ENCODE measurements at places on chromosomes 6 and 20.

GRCh38 chr6:155067956-155068615 is 73.0 kb downstream of the TIAM2 start:
- DNase-seq = no peak

- DNase-seq = no peak
These were observed 71.1 kb downstream of the CDH22 start for GRCh38 chr20:46237227-46237626.

- DNase-seq = no peak
These were observed 851.7 kb upstream of the MAP3K7 start for GRCh38 chr6:91438570-91438969.

- no peak for DNase-seq
These were observed 96.3 kb downstream of the PHF3 start for GRCh38 chr6:63731930-63732329.

DNA sequence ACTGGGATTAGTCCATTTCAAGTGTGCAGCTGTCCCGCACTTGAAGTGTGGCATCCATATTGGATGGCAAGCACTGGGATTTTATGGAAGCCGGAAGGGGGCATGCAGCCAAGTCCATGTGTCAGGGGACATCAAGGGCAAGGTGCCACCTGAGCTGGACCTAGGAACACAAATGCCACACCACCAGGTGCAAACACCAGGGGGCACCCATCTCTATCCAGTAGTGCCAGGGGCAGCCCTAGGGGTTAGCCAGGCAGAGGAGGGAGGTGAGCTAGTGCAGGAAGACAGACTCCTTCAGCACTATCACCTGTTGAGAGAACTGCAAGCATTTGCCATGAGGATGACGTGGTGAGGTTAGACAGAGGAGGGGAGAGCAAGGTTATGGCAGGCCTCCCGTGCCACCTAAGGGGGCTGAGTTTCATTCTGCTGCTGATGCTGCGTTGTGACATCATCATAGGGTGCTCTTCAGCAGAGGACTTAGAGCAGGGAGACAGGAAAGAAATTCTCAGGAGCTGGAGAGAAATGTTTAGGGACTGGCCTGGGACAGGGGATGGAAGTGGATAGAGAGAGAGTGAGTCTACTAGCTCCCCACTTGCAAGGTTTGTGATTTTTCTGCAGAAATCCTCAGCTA is 192.6 kb upstream of the SLC24A3 start:
- DNase-seq = no peak

GRCh38 chr6:113636357-113636824 is 220.8 kb upstream of the MARCKS start:
- no peak for DNase-seq

DNA sequence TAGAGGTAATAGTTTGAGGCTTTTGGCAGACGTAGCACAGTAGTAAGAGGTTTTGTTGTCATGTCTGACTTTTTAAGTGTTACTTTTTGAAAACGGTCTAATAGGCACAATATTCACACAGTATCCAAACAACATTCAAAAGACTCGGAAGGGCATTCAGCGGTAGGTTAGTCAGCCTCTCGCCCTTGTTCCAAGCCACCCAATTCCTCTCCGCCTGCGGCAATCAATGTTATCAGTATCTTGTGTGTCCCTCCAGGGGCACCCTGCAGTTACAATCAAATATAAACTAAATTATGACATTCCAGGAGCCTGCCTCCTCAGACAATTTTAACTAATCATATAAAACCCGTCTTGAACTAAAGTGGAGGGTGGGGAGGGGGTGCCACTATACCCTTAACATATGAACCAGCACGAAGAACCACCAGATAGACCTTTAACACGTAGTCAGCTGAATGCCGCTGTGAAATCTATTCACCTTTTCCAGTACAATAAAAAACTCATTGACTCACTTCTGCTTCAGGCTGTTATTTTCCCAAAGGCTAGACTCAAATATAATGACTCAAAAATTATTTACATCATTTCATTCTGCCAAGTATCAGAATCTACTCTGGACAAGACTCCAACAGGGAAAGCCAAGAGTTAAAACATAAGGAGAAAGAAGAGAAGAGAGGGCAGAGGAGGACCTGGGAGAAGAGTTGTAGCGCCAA is 1.6 kb downstream of the TENT5A start:
- no peak for DNase-seq

DNA sequence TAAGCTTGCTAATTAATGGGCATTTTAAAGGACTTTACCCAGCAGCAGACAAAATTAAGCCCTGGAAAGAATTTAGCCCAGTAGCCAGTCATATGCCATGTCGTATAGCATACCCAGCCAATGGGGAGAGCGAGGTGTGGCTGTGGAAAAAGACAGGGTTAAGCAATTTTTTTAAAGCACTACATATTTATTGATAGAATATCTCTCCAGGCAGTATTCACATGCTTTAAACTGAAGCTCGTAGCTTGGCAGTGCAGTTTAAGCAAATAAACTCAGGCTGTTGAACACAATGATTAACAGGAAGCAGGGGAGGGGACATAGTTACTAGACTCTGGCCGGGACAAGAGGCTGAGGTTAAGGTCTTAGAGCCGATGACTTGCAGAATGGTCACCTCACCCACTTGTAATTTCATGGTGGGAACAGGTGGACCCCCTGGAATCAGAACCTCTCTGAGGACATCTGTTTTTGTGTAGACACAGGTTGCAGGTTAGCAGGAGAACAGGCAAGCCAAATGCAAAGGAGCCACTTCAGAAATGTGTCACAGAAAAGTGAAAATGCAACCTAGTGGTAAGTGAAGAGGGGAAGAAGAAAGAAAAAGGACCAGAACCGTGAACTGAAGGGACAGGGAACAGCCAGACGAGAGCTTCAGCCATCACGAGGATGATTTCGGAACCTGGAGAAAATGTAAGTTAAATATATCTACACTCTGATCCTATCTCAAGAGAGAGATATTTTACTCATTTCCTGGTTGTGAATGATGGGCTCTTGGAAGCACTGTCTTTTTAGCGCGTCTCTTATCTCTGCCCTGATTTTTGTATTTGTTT is 7.2 kb downstream of the GCNT2 start:
- no peak for DNase-seq

DNA sequence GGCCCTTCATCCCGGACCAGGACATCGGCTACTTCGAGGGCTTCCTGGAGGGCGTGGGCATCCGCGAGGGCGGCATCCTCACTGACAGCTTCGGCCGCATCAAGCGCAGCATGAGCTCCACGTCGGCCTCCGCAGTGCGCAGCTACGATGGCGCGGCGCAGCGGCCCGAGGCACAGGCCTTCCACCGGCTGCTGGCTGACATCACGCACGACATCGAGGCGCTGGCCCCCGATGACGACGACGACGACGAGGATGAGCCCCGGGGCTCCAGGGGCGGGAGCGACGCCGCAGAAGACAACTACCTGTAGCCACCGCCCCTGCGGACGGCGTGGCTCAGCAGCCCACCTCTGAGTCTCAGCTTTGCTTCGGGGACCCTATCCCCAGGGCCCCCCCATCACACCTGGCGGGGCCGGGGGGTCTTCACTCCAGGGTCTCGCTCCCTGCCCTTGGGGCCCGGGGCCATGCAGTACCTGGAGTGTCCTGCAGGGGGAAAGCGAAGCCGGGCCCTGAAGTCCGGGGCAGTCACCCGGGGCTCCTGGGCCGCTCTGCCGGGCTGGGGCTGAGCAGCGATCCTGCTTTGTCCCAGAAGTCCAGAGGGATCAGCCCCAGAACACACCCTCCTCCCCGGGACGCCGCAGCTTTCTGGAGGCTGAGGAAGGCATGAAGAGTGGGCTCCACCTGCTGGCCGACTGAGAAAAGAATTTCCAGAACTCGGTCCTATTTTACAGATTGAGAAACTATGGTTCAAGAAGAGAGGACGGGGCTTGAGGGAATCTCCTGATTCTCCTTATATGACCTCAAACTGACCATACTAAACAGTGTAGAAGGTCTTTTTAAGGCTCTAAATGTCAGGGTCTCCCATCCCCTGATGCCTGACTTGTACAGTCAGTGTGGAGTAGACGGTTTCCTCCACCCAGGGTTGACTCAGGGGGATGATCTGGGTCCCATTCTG is 20.8 kb upstream of the HCK start:
- DNase-seq = peak; percentile 70

GRCh38 chr20:14498772-14499171 is 161.4 kb upstream of the FLRT3 start:
- DNase-seq = no peak

DNA sequence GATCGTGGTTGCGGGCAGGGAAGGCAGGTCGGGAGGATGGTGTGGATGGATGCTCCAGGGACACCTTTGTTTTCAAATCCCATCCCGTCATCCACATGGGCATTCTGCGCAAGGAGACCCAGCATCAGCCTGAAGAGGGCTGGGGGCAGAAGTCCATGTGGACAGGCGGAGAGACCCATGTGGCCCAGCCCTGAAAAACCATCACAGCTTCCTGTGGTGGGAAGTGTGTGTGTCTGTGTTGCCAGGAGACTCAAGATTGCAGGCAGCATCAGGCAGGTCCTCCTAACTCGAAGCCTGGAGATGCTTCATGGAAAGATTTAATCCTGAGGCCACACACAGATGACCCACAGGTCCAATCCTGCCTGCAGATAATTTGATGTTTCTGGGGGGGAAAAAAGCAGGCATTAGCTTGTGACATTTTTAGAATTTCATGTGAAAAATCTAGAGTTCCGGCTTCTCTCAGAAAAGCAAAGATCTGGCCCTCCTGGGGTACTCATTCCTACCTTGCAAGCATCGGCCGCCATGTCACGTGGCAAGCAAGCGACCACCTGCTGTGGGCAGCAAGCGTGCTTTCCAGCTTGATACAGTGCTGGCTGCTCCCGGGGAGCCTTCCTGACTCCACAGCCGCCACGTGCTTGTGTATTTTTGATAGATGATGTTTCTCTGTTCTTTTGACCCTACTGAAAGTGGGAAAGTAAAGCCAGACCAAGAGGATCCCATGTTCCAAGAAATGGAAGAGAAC is 25.8 kb downstream of the BCAS4 start:
- DNase-seq = no peak

DNA sequence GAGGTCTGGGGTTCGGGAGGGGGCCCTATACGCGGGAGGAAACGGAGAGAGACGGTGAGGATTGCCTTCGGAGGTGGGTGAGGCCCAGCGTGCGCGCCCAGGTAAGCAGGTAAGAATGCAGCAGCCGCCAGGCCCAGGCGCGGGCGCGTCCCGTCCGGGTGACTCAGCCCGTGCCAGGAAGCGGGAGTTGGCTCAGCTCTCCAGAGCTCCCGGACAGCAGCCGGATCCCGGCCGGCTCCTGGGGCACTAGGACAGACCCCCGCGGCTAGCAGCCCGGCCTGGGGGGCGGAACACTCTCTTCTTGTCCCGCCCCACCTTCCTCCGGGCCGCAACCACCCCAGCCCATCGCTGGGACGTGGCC is 1.5 kb upstream of the MDFI start:
- DNase-seq = peak; percentile 52

GRCh38 chr6:4225161-4225872 is 89.9 kb upstream of the ECI2 start:
- DNase-seq = no peak

DNA sequence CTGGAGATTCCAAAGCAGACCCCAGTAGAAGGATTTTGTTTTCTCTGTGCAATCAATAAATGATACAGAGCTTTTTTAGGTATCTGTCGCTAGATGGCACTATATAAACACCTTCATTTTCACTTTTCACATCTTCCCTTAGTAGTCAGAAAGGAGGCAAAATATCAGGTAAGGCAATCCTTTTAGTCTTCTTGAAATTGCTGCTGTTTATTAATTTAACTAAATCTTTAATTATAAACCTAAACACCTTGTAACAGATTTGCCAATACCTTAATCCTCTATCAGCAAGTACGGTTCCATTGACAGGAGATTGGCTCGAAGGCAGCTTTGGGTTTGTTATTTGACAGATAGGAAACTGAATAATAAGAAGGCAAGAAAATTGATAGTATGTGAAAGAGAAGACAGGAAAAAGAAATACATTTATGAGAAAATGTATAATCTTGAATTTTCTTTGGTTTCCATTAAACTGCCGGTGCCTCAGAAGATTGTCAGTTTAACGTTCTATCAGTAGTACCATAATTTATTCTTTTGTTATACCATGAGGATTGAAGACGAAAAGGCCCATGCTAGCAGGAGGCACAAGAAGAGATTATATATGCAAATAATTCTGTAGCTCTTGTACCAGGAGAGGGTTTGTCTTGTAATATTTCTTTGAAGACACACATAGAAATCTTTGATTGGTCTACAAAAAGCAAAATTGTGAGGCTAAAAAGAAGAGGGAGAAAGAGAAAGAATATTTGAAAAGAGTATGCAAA is 23.5 kb upstream of the IBTK start:
- DNase-seq = peak; percentile 39

DNA sequence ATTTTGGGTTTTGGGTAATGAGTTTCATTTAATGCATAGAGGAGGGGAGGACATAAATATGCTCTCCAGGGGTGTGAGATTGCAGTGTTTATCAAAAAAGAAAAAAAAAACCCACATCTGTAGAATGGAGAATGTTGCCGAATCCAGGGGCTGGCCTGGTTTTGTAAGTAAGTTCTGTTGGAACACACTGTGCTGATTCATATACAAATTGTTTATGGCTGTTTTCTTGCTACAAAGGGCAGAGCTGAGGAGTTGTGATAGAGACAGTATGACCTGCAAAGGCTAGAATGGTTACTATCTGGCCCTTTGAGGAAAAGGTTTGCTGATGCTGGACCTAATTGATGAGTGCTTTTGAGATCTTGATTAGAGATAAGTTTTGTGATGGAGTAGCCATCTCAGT is 30.4 kb downstream of the SCAF8 start:
- no peak for DNase-seq

DNA sequence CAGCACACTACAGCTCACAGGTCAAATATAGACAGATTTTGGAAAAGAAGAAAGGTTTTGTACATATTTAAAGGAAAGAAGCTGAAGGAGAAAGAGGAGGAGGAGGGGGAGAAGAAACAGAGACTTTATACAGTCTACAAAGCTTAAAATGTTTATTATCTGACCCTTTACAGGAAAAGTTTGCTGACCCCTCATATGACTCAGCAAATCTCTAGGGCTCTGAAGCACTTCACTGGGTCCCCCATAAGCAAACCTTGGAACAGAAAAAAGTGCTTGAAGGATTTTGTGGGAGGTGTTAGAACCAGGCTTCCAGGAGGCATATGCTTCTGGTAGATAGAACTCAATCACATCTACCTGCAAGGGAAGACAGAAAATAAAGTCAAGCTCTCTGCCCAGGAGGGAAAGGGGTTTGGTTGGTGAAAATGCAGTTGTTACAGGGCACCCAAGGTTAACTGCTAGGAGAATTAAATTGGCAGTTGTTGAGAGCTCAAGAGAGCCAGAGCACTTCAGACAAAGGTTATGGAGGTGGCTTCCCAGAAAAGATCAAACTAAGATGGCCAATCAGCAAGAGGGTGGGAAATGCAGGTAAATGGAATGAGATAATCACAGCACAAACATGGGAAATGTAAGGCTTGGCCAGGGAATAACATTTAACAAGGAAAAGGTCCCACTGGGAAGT is 207.4 kb upstream of the SGK1 start:
- no peak for DNase-seq

Data from frontal cortex (tissue), 4 donors.